ENCODE measurements at places on chromosomes 13 and 19.

DNA sequence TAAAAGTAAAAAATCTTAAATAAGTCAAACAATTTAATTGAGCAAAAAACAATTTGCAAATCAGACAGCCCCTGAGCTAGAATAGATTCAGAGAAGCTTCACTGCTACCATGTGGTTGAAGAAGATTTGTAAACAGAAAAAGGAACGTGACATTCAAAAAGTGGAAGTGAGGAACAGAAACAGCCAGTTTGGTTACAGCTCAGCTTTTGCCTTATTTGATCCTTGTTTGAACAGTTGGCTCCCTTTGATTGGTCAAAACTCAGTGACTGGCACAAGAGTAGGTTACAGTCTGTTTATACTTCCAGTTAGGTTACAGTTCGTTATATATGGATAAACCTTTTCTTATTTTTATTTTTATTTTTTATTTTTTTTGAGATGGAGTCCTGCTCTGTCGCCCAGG lies 5.8 kb downstream of the ZNF221 start:
- DNase-seq: no peak

GRCh38 chr19:36821758-36822157 lies 16.4 kb downstream of the ZNF790 start:
- DNase-seq: no peak

- DNase-seq: no peak
These were observed 102.6 kb downstream of the STK24 start for GRCh38 chr13:98474292-98474691.

GRCh38 chr13:24870380-24870760 lies 106.4 kb downstream of the RNF17 start:
- no peak for DNase-seq

- no peak for DNase-seq
These were observed 11.4 kb downstream of the SLC1A6 start for GRCh38 chr19:14968247-14968646.

DNA sequence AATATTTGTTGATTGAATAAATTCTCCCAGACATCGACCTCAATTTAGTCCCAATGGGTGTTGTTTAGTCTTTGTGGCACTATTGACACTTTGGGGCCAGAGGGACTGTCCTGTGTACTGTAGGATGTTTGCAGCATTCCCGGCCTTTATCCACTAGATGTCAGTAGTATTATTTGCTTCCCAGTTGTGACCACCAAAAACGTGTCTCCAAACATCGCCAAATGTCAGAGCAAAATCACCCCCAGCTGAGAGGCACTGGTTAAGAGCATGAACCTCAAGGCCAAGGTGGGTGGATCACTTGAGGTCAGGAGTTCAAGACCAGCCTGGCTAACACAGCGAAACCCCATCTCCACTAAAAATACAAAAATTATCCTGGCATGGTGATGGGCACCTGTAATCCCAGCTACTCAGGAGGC lies 15.4 kb downstream of the NLRP12 start:
- no peak for DNase-seq

DNA sequence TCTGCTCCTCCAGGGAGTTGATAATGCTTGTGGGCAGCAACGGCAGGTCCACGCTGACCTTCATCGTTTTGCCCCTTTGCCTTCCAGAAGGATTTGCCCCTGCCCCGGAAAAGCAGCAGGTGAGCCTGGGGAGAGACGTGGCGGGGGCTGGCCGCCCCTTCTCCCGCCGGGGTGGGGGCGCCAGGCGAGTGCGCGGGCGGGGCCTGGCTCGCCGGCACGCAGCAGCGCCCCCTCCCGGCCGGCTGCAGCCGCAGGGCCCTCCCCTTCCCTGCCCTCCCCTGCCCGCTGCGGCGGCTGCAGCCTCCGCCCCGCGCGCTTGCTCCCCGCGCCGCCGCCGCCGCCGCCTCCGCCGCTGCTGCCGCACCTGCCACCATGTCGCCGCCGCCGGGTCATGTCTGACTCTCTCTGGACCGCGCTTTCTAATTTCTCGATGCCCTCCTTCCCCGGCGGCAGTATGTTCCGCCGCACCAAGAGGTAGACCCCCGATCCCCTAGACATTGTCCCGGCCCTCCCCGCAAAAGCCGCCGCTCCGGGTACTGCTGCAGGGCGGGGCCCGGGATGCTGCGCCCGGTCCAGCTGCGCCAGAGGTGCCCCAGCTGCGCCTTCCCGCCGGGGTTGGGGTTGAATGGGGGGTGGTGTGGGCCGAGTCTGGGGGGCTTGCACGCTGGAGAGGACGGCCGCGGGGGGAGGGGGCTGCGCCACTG lies at the start of gene MAST1:
TSS of gene MAST1 (plus strand) at position 334 of the 704 bp plus-strand sequence. CDS start at position 392, 58 bp downstream.
- DNase-seq: no peak

GRCh38 chr19:47429140-47429793 lies 9.9 kb upstream of the MEIS3 start:
- no peak for DNase-seq

DNA sequence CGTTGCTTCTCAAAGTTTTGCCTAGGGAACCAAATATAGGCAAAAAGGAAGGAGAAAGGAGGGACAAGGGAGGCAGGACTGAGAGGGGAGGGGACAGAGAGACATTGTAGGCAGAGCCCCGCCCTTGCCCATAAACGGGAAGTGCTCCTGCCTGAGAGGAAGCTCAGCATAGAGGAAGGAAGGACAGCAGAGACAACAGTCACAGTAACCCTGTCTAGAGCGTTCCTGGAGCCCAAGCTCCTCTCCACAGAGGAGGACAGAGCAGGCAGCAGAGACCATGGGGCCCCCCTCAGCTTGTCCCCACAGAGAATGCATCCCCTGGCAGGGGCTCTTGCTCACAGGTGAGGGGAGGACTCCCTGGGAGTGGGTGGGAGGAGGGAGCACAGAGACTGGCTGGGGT lies at the start of gene CEACAM21:
TSS of gene CEACAM21 (plus strand) at position 169 of the 400 bp plus-strand sequence. CDS start at position 278, 109 bp downstream.
- peak; percentile 63 for DNase-seq

DNA sequence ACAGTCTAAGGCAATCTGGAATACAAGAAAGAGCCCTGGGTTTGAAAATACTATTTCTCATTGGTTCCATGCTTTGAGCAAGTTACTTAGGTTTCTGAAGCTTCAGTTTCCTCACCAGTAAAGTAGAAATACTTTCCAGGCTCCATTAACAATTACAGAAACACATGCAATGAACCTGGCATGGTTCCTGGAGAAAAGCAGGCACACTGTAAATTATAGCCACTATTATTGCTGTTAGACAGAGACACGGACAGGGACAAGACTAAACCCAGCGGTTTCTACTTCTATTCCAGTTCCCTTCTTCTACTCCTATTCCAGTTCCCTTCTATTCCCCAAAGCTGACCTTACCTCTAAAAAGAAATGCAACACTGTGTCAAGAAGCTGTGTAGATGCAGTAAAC lies 41.2 kb downstream of the MIPEP start:
- DNase-seq: no peak

DNA sequence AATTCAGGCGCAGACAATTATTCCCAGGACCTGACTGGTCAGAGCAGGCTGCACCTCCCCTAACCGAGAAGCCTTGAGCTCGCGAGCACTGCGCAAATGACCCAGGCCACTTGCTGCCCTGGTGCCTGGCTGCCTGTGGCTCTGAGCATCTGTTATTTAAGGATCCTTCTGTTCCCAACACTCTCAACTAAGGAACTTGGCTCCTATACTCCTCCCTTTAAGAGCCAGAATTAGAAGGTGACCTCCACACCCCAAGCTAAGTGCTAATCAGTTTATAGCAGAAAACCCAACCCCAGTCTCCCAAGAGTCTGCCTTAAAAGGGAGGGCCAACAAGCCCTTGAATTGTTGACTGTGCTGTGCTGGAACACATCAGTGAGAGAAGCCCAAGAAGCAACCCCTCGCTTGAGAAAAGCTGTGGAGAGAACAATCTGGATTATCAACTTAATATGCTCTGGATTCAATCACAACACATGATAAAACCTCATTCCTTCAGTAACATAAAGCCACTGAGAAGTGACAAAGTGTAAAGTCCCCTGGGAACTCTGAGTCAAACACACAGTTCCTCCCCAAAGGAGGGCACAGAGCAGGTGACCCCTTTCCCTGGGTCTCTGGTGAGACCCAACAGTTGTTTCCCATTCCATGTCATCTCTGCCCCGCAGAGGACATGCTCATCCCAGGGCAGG lies 14.6 kb downstream of the AKAP8L start:
- DNase-seq: no peak

DNA sequence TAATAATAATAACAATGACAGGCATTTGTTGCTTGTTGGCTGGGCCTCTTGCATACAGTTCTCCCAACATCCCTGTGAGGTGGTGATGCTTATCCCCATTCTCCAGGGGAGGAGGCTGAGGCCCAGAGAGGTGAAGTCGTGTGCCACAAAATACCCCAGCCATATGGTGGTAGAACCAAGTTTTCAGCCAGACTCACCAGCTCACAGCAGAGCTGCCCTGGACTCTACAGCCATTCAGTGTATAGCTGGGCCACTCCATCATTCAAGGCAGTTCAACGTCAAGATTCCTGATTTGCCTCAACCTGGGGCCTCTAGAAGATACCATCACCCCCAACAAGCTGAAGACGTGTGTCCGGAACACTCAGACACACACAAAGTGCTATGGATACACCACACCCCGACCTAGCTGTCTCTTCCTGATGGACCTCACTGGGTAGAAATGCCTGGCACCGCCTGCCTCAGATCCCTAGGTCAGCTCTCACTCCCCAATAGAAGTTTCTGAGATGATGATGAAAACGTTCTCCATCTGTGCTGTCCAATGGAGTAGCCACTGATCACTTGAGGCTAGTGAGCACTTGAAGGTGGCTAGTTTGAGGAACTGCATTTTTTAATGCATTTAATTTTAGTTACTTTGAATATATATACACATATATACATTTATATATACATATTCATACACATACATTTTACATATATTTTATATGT lies 4.3 kb upstream of the CEACAM19 start:
- DNase-seq: no peak

- no peak for DNase-seq
These were observed 68.8 kb downstream of the MLLT1 start for GRCh38 chr19:6210721-6211600.

DNA sequence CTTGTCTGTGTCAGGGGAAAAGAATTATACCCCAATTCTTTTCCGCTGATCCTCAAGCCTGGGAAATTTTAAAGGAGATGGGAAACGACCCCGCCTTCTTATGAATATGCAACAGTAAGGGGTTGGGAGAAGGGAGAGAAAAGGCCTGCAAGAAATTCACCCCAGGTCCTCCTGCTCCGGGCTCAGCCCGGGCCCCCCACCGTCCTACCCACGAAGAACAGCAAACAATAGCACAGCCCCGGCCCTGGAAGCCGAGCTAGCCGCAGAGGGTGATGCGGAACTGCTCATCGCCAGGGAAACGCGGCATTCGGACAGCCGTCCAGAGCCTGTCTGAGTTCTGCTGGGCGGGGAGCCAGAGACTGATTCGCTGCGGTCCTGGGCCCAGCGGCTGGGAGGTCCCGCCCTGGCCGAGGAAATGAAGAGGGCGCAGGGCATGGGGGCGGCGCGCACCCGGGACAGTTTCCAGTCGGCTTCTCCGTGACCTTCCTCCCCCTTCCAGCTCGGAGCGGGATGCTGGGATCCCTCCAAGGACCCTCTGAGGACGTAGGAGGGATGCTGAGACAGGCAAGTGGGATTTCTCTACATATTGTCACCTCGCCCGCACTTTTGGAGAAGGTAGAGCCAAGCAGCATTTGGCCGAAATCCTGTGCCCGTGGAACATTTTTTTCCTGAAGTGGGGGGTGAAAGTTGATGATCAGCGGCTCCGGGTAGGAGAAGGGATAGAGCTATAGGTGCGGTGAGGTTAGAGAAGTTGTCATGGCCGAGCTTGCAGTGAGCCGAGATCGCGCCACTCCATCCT lies 82.3 kb upstream of the C1QTNF9B start:
- DNase-seq: no peak

GRCh38 chr13:95455782-95456181 lies 96.7 kb upstream of the CLDN10 start:
- no peak for DNase-seq

DNA sequence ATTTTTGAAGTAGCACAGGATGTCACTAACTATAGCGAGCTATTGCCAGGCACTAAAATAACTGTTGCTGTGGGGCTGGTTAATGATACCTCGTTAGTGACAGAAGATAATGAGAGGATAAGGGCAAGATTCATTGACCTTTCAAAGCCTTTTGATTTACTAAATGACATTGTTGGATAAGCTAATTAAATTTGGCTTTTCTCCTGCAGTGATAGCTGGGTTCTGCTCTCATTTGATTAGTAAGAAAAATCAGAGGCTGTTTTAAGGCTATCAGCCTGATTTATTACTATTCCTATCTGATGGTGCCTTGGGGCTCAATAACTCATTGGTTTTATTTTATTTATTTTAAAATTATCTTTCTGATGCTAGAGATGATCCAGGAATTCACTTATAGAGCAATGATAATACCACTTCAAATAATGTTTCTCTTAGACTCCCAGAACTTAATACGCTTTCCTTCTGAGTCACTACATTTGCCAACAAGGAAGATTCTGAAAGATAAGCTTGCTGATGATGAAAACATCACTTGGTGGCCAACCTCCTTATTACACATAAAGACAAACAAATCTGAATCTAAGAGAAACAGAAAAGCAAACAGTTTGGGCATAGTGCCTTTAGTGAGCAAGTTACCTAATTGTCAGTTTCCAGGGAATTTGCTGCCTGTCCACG lies 501.3 kb upstream of the ARGLU1 start:
- no peak for DNase-seq

DNA sequence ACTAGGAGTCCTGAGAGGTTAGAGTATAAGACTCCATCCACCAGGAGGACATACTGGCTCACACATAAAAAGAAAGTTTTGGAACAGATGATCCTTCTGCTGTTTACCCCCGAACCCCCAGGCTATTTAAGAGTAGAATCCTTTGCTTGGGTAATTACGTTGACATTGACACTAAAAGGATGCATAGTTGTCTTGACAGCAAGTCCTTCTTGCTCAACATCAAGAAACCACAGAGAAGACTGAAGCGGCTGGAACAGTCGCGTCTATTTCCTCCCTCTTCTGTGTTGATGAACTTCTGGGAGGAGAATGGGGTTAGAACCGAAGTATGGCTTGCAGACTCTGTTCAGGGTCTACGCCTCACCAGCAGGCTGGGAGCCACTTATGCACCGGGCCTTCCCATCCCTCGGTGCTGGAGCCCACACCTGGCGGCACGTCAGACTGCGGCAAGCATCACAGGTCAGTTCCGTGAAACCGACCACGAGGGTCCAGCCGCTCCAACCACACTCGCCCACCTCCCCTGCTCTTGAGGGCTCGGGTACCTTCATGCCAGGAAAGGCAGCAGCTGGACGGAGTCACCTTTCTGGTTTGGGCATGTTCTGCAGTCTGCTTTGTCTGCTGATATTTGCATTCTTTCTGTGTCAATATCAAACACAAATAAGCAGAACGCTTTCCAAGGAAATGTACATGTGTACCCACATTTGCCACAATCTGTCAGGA lies 42.4 kb upstream of the RANBP3 start:
- no peak for DNase-seq

GRCh38 chr19:17948514-17948900 lies 15.7 kb downstream of the CCDC124 start:
- DNase-seq: no peak

- no peak for DNase-seq
These were observed 17.1 kb downstream of the HNRNPM start for GRCh38 chr19:8461891-8462290.

GRCh38 chr19:19490214-19490968 lies 25.0 kb downstream of the TSSK6 start:
- peak; percentile 83 for DNase-seq
